ENCODE measurements at places on chromosomes 7 and 10.
A peak's percentile ranks its signal among the peaks of the same experiment; 100 is the strongest.

DNA sequence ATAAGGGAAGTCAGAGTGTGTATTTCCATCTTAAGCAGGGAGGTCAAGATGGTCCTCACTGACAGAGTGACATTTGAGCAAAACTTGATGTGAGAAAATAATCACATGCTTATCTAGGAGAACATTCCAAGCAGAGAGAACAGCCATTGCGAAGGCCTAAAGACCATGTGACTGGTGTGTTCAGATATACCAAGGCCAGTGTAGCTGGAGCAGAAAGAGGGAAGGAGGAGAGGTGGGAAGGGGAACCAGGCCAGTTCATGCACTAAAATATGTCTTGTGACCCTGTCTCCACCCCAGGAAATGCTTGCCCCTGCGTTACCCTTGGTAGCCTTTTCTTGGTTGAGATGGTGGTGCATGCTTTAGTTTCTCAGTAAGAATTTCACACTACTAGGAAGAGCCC, 77.4 kb downstream of the CACNB2 start:
- no peak for DNase-seq

- DNase-seq, result no peak
Measured at GRCh38 chr10:6035931-6036575, 26.1 kb downstream of the IL2RA start.

- peak; percentile 60 for DNase-seq
Measured at GRCh38 chr7:4712281-4713182, 30.4 kb downstream of the FOXK1 start.

- DNase-seq, result no peak
Measured at GRCh38 chr7:44291733-44292419, 33.5 kb downstream of the CAMK2B start.

GRCh38 chr10:44178281-44178680, 206.6 kb downstream of the CXCL12 start:
- no peak for DNase-seq

GRCh38 chr7:33632322-33632721, 273.0 kb upstream of the BMPER start:
- no peak for DNase-seq

GRCh38 chr7:47601119-47601880, 19.4 kb upstream of the TNS3 start:
- no peak for DNase-seq

DNA sequence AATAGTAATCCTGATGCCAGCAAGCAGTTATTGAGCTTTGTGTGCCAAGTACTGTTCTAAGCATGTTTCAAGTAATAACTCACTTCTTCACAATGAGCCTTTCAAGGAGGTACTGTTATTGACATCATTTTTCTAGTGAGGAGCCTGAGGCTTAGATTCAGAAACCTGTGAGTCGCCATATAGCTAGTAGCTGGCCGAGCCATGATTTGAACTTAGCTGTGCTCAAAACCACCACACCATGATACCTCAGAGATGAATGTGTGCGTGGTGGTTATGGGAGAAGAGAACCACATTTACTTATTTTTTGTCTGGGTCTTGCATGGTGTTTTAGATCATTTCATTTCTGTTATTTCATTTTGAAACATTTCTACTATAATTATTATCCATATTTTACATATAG, 578.9 kb downstream of the AUTS2 start:
- DNase-seq, result no peak

DNA sequence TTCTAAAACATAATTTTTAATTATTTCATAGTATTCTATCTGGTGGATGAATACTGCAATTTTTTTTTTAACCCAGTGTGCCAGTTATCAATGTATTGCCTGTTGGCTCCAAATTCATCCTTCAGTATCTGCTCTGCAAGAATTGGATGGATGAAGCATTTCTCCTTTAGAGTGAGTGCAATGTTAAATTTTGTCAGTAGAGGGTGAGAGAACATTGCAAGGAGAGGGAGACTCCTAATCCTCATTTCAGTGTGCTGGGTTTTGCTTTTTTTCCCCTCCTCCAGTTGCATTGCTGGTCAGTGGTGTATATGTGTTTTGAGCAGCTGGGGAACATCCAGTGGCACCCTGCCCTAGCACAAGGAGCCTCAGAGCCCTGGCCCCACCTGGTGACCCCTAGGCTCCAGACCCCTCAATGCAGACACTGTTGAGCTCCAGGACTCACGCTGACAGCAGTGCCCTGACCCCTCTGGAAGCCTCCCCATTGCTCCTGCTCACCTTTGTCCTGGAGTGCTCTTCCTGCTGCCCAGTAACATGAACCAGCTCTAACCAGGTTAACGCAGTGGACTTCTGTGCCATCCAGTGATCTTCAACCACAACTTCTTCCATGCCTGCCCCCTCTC, 199.4 kb downstream of the USP6NL start:
- DNase-seq, result no peak

- no peak for DNase-seq
Measured at GRCh38 chr7:157925383-157925875, 588.6 kb downstream of the DNAJB6 start.

DNA sequence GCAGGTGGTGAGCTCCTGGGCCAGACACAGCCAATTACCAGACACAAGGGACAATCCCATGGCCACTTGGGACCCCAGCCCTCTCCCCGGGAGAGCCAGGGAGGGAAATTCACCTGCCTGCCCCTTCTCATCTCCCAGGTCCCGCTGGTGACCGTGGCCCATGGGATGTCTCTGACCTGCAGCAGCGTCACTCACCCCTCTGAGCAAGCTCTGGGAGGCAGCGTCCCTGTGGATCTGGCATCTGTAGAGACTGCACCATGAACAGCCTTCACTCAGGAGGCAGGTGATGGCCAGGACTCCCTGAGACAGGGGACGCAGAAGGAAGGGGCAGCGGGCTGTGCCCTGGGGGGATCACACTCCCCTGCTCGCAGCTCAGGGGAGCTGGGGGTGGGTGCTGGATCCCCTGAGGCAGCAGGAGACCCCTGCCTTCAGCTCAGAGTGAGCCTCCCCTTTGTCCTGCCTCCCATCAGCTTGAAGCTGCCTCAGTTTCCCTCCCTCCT, 90.8 kb downstream of the FOXL3 start:
- peak; percentile 31 for DNase-seq

- DNase-seq, result no peak
Measured at GRCh38 chr7:13327669-13328068, 640.2 kb downstream of the ARL4A start.

- no peak for DNase-seq
Measured at GRCh38 chr10:91596825-91597196, 36.1 kb downstream of the PPP1R3C start.

DNA sequence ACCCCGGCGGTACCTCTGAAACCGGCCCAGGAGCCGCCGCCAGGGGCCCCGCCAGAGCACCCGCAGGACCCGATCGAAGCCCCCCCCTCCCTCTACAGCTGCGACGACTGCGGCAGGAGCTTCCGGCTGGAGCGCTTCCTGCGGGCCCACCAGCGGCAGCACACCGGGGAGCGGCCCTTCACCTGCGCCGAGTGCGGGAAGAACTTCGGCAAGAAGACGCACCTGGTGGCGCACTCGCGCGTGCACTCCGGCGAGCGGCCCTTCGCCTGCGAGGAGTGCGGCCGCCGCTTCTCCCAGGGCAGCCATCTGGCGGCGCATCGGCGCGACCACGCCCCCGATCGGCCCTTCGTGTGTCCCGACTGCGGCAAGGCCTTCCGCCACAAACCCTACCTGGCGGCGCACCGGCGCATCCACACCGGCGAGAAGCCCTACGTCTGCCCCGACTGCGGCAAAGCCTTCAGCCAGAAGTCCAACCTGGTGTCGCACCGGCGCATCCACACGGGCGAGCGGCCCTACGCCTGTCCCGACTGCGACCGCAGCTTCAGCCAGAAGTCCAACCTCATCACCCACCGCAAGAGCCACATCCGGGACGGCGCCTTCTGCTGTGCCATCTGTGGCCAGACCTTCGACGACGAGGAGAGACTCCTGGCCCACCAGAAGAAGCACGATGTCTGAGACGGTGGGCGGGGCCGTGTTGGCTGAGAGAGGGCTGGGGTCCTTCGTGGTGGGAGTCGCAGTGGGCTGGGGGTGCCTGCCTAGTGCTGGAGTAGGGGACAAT, 3.8 kb downstream of the REPIN1 start:
- no peak for DNase-seq

DNA sequence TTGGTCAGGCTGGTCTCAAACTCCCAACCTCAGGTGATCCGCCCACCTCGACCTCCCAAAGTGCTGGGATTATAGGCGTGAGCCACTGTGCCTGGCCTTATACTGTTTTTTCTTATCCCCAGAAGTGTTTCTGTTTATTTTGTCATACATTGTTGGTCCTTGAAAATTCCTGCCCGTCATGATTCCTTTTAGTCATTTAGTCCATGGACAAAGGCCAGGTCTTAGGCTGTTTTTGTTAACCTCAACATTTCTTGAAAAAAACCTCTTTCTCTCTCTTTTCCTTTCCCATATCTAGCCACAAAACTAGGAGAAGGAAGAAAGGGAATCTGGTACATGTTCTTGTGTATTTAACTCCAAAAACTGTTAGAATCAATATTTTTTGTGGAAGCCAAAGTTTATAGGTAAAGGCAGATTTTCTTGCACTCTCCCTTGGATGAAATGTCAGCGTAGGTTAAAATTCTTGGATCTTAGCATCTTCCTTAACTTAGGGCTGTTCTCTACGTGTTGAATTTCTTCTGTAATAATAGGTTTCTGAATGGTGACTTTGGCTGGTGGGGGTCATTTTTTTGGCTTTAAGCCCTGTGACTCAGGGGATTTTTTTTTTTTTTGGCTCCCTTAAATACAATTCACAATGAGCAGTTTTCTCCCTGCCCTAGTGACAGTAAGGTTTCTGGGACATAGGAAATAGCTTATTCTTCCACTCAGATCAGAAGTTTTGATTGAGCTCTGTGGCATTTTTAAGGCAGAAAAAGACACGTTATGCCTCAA, 500.8 kb downstream of the AUTS2 start:
- DNase-seq, result no peak

DNA sequence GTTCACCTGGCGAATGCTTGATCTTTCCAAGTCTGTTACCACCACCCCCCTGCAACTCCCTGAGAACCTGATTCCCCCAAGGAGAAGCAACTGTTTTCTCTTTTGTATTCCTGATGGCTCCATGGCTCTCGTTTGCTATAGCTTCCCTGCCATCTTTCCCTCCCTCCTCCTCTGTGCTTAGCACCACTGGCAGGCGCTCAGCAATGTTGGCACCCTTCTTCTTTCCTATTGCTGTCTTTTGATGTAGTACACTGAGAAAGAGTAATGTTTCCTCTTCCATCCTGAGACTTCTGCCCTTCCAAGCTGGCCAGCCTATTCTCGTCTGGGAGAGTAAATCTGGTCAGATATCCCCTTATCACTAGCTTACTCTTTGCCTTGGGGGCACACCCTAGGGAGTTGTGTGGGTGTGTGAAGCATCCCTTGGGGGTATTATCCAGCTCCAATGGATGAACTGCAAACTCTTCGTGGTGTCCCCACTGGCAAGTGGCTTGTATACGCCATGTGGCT, 74.0 kb downstream of the BMPER start:
- no peak for DNase-seq

DNA sequence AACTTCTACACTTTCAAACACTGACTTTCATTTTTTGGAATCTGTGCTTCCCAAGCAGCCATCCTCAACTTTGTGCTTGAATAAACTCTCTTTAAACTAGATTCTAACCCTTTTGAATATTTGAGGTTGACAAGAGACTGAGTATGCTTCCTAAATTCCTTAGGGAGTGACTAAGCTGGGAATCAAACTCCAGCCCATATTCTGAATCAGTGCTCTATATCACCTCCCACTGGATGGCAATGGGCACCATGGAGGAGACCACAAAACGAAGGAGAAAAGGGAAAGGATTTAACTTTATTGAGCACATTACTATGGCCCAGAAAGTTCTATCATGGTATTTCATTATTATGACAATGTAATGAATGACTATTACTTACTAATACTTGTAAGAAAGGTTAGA, 17.2 kb upstream of the SLC26A4 start:
- DNase-seq, result no peak

DNA sequence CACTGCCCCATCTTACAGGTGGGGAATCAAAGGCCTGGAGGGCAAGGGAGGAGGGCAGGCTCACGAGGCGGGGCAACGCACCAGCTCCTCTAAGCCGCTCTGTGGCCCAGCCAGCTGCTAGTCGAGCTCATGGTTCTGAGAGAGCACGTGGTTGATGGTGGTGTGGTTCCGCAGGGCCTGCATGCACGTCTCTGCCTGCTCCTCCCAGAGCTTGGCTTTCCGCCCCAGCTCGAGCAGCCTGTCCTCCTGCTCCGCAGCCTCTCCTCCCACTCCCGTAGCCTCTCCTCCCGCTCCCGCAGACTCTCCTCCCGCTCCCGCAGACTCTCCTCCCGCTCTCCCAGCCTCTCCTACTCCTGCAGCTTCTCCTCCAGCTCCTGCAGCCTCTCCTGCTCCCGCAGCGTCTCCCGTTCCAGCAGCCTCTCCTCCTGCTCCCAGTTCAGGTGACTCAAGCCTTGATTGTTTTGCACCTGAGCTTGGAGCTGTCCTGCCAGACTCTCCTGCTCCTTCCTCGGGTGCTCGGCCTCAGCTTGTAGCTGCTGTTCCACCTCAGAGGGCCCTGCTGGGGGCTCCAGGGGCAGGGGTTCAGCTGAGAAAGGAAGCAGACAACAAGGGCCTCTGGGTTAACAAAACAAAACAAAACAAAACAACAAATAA, 19.1 kb upstream of the MTPAP start:
- DNase-seq, result no peak

DNA sequence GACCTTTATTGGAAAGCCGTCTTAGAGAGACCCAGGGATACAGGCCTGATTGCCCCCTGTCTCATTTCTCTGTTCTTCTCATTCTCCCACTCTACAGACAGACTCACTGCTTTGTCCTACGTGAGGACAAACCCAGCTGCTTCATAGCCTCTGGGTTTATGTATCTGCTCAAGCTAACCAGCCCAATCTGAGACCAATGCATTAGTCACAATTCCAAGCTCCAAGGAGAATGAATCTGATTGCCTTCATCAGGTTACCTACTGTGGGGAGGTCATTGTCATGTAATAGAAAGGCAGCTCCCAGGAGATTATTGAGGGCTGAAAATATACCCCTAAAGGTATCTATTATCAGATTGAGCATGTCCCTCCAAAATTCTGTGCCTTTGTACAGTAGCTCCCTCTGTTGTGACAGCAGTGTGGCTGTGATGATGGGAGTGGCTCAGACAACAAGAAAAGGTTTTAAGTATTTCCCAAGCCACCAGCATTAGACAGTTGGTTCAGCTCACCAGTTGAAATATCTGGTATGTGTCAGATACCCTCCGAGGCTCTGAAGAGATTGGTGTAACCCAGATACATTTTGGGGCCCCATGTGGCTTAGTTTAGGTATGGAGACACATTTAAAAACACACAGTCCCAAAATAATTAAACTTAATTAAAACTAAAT, 123.1 kb upstream of the EEPD1 start:
- DNase-seq, result no peak

GRCh38 chr10:61000769-61001730, 57.1 kb upstream of the RHOBTB1 start:
- peak; percentile 30 for DNase-seq

Data from GM13976 (cell line).